Urinary bladder (tissue), 4 donors: ENCODE measurements at places on chromosomes 11 and 22. TPM values are rescaled to one million over a fixed set of nuclear protein-coding genes. Genes with fewer than 3 reads are reported as not detected.

NUDT8 gene
- total RNA-seq: 3.0 TPM

TRIM48 gene
- not detected for total RNA-seq

TRIM51 gene
- not detected for total RNA-seq

LRFN4 gene
- total RNA-seq: 3.7 TPM

DNAJB7 gene
- total RNA-seq: not detected

TNNT3 gene
- 61.6 TPM for total RNA-seq

EPS8L2 gene
- 12.4 TPM for total RNA-seq

RHOD gene
- 3.9 TPM for total RNA-seq

TUBA8 gene
- 1.5 TPM for total RNA-seq

BTG4 gene
- not detected for total RNA-seq

DKK3 gene
- 173 TPM for total RNA-seq

APOL6 gene
- total RNA-seq: 23.6 TPM

PKDREJ gene
- 0.05 TPM for total RNA-seq

PPP2R5B gene
- 7.3 TPM for total RNA-seq

PPFIA1 gene
- 54.0 TPM for total RNA-seq

ASPHD2 gene
- 0.58 TPM for total RNA-seq

TRIM64C gene
- not detected for total RNA-seq

ZFTA gene
- 13.5 TPM for total RNA-seq

SMIM35 gene
- total RNA-seq: not detected

TMPRSS4 gene
- 15.0 TPM for total RNA-seq

ROBO4 gene
- total RNA-seq: 19.7 TPM

GLB1L2 gene
- total RNA-seq: 1.5 TPM

KRTAP5-8 gene
- total RNA-seq: not detected

SLC22A12 gene
- total RNA-seq: not detected

MCM5 gene
- total RNA-seq: 24.7 TPM

OR10D3 gene
- total RNA-seq: not detected

CARD18 gene
- total RNA-seq: not detected

FOLR2 gene
- total RNA-seq: 19.6 TPM

MYBPC3 gene
- total RNA-seq: not detected

TYR gene
- not detected for total RNA-seq

RASL10A gene
- total RNA-seq: 0.58 TPM

SYCE3 gene
- total RNA-seq: not detected

KCNJ1 gene
- total RNA-seq: not detected

C11orf87 gene
- total RNA-seq: 0.69 TPM

HSPB2 gene
- total RNA-seq: 1.6 TPM

CASP1 gene
- 17.8 TPM for total RNA-seq

LRRC10B gene
- not detected for total RNA-seq

SPINDOC gene
- 8.2 TPM for total RNA-seq

TRIM49 gene
- not detected for total RNA-seq

LMNTD2 gene
- total RNA-seq: 0.37 TPM

AGBL2 gene
- 3.5 TPM for total RNA-seq

ANO5 gene
- 15.4 TPM for total RNA-seq

CARNS1 gene
- total RNA-seq: 0.63 TPM

MS4A6E gene
- total RNA-seq: not detected

FDX1 gene
- 13.7 TPM for total RNA-seq

OR51B4 gene
- total RNA-seq: 2.0 TPM

SH3BP1 gene
- 10.9 TPM for total RNA-seq

PRODH gene
- total RNA-seq: 1.1 TPM

SULT4A1 gene
- 1.5 TPM for total RNA-seq

FZD4 gene
- total RNA-seq: 65.2 TPM

MRGPRX4 gene
- total RNA-seq: not detected

CYP2D6 gene
- total RNA-seq: 0.48 TPM

CDCA5 gene
- total RNA-seq: 3.9 TPM

OR2AG1 gene
- not detected for total RNA-seq

KRTAP5-11 gene
- not detected for total RNA-seq

OR51E1 gene
- 3.2 TPM for total RNA-seq
